ENCODE measurements at places on chromosomes 11 and 22. TPM values are rescaled to one million over a fixed set of nuclear protein-coding genes. Genes with fewer than 3 reads are reported as not detected.

The SLC43A3 gene
- total RNA-seq = 0.62 TPM

The OR51B4 gene
- not detected for total RNA-seq

The OR10A2 gene
- not detected for total RNA-seq

The FAM227A gene
- 0.71 TPM for total RNA-seq
